ENCODE measurements at places on chromosomes 1 and 21.

GRCh38 chr1:1084372-1085170, 10.5 kb upstream of the RNF223 start:
- DNase-seq: peak; percentile 23

DNA sequence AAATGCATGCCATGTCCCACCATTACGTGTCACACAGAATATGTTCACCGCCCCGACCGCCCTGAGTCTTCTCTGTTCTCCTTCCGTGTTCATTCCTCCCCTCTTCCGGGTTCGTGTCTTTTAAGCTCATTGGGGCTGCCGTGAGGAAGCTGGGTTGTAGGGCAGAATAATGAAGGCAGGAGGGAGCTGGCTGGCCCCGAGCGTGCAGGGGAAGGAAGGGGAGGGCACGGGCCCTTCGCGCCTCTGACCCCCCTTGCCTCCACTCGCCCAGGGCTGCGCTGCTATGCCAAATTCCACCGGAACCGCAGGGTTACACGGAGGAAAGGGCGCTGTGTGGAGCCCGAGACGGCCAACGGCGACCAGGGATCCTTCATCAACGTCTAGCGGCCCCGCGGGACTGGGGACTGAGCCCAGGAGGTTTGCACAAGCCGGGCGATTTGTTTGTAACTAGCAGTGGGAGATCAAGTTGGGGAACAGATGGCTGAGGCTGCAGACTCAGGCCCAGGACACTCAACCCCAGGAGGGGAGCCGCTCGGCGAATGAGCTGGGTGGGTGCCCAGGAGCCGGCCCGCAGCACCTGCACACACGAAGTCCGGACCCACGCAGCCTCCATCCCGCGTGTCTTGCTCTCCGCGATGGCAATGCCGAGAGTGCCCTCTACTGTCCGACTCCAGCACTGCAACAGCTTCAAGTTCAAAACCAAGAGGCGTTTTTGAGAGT, 16.5 kb upstream of the AGTRAP start:
- peak; percentile 59 for DNase-seq

- DNase-seq: no peak
These were observed 327.3 kb downstream of the TTLL7 start for GRCh38 chr1:83671586-83671985.

DNA sequence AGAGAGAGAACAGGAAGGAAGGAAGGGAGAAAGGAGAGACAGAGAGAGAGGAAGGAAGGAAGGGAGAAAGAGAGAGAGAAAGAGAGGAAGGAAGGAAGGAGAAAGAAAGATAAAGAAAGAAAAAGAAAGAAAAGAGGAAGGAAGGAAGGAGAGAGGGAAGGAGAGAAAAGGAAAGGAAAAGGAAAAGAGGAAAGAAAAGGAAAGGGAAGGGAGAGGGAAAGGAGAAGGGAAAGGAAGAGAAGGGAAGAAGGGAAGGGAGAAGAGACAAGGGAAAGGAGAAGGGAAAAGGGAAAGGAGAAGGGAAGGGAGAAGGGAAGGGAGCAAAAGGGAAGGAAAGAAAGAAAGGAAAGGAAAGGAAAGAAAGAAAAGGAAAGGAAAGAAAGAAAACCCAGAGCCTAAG, 404.6 kb downstream of the DISC1 start:
- no peak for DNase-seq

DNA sequence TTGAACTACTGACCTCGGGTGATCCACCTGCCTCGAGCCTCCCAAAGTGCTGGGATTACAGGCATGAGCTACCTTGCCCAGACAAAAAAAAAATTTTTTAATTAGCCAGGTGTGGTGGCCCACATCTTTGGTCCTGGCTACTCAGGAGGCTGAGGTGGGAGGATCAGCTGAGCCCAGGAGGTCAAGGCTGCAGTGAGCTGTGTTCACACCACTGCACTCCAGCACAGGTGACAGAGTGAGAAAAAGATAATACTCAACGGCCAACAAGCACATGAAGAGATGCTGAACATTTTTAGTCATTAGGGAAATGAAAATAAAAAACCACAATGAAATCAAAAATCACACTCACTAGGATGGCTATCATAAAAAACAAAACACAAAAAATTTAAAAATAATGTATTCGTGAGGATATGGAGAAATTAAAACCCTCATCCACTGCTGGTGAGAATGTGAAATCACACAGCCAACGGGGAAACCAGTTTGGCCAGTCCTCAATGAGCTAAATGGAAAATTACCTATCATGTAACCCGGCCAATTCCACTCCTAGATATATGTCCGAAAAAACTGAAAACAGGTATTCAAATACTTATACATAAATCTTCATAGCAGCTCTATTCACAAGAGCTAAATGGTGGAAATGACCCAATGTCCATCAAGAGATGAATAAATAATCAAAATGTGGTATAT, 41.2 kb downstream of the ENAH start:
- no peak for DNase-seq

DNA sequence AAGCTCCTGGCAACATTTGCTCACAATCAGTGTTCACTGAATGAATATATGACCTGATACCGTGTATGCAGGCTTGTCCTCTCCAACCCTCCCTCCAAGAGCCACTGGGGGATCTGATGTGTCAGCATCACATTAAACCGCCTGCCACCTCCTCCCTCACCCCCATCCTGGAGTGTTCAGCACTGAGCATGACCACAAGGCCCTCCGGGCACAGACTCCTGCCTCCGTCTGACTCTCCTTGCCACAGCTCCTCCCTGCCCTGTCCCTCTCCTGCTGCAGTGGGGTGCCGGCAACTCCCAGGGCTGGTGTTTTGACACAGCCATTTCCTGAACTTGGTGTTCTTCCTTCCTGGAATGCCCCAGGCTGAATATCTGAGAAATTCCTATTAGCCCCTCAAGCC, 136.7 kb downstream of the FCRL5 start:
- no peak for DNase-seq

- no peak for DNase-seq
These were observed 19.2 kb upstream of the TAS1R2 start for GRCh38 chr1:18878538-18879214.

- no peak for DNase-seq
These were observed 30.3 kb upstream of the RGS16 start for GRCh38 chr1:182634306-182635072.

DNA sequence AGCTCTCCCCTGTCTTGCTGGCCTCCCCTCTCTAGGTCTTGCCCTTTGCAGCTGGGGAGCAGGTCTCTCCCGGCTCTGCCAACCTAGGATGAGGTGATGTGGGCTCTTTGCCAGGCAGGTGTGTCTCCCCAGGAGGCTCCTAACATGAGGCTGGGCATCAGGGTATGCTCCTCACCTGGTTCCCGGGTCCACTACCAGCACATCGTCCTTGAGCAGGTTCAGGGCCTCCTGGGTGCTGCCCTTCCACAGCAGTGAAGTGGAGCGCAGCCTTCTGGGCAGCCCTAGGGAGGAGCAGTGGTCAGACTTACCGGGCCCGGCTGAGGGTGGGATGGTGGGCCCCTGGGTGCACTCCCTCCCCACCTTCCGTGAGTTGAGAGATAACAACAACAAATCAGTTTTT, 17.5 kb downstream of the LACTBL1 start:
- DNase-seq: no peak

- DNase-seq: no peak
These were observed 47.7 kb downstream of the UTP25 start for GRCh38 chr1:209875515-209875914.

DNA sequence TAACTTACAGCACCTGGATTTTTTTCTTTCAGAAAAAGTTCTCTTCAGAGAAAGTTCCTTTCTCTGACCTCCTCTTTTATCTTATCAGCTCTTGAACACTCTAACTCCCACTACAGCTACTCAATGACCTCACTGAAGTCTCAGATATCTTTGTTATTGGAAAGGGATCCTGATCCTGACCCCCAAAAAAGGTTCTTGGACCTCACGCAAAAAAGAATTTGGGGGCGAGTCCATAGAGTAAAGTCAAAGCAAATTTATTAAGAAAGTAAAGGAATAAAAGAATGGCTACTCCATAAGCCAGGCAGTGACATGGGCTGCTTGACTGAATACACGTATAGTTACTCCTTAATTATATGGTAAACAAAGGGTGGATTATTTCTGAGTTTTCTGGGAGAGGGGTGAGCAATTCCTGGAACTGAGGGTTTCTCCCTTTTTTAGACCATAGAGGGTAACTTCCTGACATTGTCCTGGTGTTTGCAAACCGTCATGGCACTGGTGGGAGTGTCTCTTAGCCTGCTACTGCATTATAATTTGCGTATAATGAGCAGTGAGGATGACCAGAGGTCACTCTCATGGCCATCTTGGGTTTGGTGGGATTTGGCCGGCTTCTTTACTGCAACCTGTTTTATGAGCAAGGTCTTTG, 44.2 kb downstream of the WDR64 start:
- DNase-seq: no peak

DNA sequence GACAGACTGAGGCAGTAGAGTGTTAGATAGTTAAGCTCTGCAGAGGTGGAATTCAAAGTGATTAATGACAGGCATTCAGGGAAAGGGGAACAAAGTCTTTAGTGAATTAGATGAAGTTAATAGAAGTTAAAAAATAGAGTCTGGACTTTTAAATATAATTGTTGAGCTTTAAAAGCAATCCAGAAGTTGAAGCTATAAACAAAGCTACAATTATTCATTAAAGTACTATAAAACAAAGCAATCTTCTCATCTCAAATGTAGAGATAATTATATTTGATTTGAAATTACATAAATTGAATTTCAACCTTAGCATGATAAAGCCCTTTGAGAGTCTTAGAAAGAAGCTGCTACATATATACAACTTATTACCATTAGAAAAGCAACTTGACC, 710.6 kb downstream of the MRPL39 start:
- no peak for DNase-seq

- no peak for DNase-seq
These were observed 3.7 kb upstream of the KLF18 start for GRCh38 chr1:44144962-44145756.

GRCh38 chr21:23725576-23725975, 1881.7 kb downstream of the MRPL39 start:
- DNase-seq: no peak

GRCh38 chr1:187624812-187625545, 796.2 kb downstream of the PLA2G4A start:
- no peak for DNase-seq

GRCh38 chr21:38985568-38986378, 180.0 kb downstream of the ETS2 start:
- peak; percentile 90 for DNase-seq

- DNase-seq: no peak
These were observed 619.0 kb upstream of the CHRM3 start for GRCh38 chr1:238767321-238767720.

GRCh38 chr1:9243066-9243739, 8.6 kb downstream of the H6PD start:
- peak; percentile 12 for DNase-seq

GRCh38 chr1:119674835-119675289, 26.8 kb upstream of the ZNF697 start:
- DNase-seq: peak; percentile 41

DNA sequence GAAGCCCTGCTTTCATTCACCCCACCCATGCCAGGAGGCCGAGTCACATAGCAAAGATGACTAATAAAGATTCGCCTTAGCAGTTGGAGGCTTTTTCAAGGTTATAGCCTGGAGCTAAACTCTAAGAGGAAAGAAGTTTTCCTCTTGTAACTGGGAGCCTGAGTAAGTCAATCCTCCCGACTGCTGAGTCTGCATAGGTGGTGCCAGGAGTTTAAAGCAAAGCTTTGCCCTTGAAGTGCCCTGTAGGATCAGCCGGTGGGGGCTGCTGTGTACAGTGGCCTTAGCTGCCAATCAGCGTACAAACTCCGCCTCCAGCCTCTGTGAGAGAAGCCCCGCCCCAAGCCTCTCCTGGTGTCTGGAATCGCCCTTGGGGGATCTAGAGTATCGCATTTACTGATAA, 147.5 kb upstream of the SPATA6 start:
- no peak for DNase-seq

DNA sequence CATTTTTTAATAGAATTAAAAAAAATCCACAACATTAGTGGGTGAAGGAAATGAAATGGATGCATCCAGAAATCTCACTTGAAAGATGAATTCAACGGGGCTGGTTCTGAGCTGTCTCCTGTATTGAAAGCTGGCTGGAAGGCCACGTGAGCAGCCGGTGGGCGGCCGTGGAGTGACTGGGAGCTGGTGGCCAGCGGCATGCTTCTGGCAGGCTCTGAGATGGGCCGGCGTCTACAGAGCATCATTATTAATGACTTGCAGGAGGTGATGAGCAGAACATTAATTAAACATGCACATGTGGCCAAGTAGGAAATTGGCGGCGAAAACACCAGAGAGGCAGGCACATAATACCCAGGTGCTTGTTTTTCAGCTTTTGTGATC, 115.6 kb upstream of the LMO4 start:
- no peak for DNase-seq

GRCh38 chr21:45283035-45283610, 4.6 kb downstream of the POFUT2 start:
- DNase-seq: no peak

GRCh38 chr1:17653276-17653675, 101.9 kb upstream of the ACTL8 start:
- no peak for DNase-seq

- DNase-seq: no peak
These were observed 19.9 kb downstream of the FCRL1 start for GRCh38 chr1:157799996-157800395.

DNA sequence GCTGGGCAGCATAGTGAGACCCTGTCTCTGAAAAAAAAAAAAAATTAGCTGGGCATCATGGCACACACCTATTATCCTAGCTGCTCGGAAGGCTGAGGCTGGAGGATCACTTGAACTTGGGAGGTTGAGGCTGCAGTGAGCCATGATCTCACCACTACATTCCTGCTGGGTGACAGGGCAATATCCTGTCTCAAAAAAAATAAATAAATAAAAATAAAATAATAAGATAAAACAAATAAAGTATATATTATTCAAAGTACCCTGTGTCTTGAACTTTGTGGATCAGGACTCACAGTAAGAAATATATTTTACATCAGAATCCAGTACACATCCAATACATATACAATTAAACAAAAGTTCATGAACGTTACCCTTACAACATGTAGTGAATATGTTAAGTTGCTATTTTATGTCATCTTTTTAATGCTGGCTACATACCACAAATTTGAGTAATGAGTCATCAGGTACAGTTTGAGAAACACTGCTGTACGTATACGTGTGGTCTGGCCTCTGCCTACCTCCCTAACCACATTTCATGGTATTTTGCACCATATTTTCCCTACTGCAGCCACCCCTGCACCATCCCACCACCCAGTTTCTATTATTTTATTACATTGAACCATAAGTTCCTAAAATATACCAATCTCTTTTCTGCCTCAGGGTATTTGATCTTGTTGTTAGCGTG, 4.4 kb downstream of the NME7 start:
- DNase-seq: no peak

DNA sequence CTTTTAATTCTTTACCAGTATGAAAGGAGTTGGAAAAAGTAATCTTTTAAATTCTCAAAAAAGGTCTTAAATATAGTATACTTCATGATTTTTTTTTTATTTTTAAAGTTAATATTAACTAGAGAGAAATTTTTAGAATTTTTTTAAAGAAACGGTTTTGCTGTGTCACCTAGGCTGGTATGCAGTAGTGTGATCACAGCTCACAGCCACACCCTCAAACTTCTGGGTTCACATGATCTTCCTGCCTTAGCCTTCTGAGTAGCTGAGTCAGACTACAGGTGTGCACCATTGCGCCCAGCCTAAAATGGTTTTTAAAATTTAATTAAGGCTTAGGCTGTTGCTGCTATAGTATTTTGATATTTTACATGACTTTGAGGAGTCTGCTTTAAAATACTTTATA, 52.4 kb downstream of the TLCD4 start:
- DNase-seq: no peak
